ENCODE measurements at places on chromosomes 11 and 22.

- no peak for DNase-seq
Observed at GRCh38 chr11:73942010-73942409, 8.8 kb upstream of the DNAJB13 start.

DNA sequence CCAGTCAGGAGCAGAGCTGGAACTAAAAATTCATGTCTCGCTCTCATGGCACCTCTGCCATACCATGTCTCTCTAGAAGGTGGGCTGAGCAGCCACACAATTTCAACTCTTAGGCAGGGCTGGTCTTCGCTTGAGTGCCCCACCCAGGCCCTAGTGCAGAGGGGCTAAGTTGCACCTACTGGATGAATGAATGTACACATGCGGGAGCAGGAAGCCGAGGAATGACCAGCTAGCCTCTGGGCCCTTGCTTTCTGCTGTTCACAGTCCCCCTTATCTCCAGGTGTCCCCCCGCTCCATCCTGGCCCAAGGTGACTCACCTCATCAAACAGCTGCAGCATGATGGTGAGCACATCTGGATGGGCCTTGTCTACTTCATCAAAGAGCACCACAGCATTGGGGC lies 57.5 kb upstream of the PHOX2A start:
- no peak for DNase-seq

GRCh38 chr11:59999691-60000090 lies 17.3 kb upstream of the OOSP4B start:
- DNase-seq: peak; percentile 32

GRCh38 chr11:91795139-91795887 lies 429.3 kb upstream of the FAT3 start:
- DNase-seq: no peak

GRCh38 chr22:26743149-26743548 lies 85.8 kb downstream of the MIAT start:
- DNase-seq: no peak

- DNase-seq: no peak
Observed at GRCh38 chr11:71246559-71246958, 5.8 kb downstream of the SHANK2 start.

DNA sequence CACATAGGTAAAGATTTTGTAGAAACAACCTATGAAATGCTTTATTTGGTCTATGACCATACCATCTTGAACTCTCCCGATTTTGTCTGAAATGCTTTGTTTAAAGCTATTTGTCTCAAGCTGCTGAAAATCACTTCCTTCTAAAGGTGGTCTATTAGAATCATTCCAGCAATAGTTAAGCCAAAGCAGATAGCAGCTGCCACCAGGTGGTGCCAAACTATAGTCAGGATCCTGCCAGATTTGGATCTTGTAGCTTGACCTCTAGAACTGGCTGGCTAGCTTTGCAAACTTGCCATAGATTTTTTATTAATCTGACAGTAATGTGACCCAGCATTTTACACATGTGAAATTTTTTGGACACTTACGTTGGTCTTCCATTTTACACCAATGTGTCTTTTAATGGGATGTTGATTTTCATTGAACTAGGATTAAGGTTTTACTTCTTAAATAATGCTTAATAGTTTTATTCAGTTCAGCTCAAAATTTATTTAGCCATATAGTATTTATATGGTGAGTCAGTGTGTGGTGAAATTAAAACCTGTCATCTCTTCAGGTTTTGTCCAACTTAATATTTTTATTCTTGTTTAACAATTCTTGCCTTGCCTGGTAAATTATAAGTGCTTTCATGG lies 19.7 kb downstream of the CTR9 start:
- no peak for DNase-seq

Measured in retina (tissue), 1 donor.